Stimulated activated CD8-positive, alpha-beta memory T cell treated with anti-CD3 and anti-CD28 coated beads, Interleukin-15, amount 100 ng/mL, for 4 hours (primary cell): ENCODE measurements at places on chromosomes 3 and 15.

GRCh38 chr15:96720251-96720650 is 389.8 kb downstream of the NR2F2 start:
- no peak for DNase-seq

GRCh38 chr3:37704064-37704463 is 157.6 kb upstream of the CTDSPL start:
- no peak for DNase-seq

- DNase-seq: no peak
Observed at GRCh38 chr15:58115692-58116091, 22.5 kb upstream of the AQP9 start.

GRCh38 chr15:31358957-31359701 is 32.5 kb downstream of the KLF13 start:
- no peak for DNase-seq

GRCh38 chr3:115960799-115961198 is 337.5 kb downstream of the GAP43 start:
- DNase-seq: no peak

DNA sequence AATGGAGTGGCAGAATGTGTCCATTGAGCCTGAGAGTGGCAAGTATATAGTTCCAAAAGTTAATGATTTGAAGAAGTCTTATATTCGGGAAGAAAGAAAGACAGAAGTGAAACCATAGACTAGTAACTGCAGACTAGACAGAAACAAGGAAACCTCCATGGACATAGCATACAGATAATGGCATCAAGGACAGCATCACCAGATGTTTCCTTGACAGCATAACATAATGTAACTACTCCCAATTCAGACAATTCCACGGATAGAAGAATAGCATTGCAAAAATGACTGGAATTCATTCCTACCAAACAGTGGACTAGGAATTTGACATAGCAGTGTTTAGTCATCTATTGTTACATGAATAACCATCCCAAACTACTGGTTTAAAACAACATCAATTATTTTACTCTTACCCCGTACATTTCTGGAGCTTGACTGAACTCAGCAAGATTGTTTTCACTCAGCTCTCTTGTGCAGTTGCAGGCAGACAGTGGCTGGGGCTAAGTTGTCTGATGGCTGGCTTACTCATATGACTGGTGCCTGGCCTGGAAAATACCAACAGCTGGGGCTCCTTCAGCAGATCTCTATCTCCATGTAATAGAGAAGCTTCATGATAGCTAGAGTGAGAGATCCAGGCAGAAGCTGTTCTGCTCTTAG is 109.7 kb upstream of the GADL1 start:
- DNase-seq: no peak

DNA sequence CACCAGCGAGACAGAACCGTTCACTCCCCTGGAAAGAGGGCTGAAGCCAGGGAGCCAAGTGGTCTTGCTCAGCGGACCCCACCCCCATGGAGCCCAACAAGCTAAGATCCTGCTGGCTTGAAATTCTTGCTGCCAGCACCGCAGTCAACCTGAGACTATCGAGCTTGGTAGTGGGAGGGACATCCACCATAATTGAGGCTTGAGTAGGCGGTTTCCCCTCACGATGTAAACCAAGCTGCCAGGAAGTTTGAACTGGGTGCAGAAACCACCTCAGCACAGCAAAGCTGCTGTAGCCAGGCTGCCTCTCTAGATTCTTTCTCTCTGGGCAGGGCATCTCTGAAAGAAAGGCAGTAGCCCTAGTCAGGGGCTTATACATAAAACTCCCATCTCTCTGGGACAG is 151.0 kb downstream of the MBNL1 start:
- no peak for DNase-seq

DNA sequence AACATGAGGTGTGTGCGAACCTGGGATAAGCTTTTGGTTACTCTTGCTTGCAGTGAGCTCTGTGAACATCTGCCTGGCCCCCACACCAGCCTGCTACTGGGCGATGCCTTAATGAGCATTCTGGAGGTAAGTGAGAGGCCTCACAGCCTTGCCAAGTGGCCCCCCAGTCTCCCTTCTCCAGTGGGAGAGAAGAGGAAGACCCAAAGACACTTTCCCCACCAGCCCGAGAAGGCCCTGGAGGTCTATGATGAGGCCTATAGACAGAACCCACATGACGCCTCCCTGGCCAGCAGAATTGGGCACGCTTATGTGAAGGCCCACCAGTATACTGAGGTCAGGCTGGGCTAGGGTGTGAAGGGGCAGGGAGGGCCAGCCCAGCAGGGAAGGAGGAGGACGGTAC is 22.5 kb downstream of the TTC21A start:
- no peak for DNase-seq

GRCh38 chr3:123347205-123347604 is 101.7 kb downstream of the ADCY5 start:
- DNase-seq: no peak

- no peak for DNase-seq
Observed at GRCh38 chr15:37132826-37133417, 32.6 kb upstream of the MEIS2 start.

DNA sequence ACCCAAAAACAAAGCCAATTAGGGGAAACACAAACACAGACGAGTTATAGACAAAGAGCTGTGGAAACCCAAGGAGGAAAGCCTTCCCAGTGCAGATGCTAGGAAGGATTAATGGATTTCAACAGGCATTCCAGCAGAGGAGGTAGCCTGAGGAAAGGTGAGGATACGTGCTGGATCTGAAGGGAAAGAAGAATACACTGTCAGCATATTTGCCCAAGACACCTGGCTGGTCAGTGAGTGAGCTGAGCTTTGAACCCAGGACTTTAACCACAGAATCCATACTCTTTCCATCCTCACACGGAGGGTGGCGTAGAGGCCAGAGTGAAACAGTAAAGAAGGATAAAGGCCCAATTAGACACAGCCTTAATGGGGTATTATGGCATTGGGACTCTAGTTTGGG is 9.1 kb upstream of the BFSP2 start:
- no peak for DNase-seq

DNA sequence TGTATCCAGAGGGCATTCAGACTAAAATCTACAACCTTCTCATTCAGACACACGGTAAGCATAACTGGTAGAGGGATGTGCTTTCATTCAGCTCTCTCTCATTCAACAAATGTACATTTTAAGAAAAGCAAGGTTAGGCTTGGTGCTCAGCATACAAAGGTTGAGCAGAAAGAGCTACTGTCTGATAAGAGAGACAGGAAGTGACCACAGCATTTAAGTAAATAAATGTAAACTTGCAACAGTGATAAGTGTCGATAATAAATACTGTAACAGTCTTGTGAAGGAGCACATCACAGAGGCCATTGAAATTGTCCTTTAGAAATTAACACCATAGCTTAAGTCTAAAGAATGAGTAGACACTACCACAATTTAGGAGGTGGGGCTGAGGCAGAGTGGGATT is 3.4 kb downstream of the CD96 start:
- no peak for DNase-seq

- DNase-seq: no peak
Observed at GRCh38 chr3:50639055-50639494, 22.1 kb downstream of the MAPKAPK3 start.

GRCh38 chr3:197186887-197187588 is 111.4 kb downstream of the DLG1 start:
- no peak for DNase-seq

- DNase-seq: no peak
Observed at GRCh38 chr3:175242243-175242642, 383.1 kb downstream of the NAALADL2 start.

GRCh38 chr15:45130291-45131000 is 652 bp downstream of the DUOX1 start:
- DNase-seq: no peak

- DNase-seq: no peak
Observed at GRCh38 chr3:14517601-14518431, 22.3 kb downstream of the GRIP2 start.

GRCh38 chr15:89346516-89347231 is 12.1 kb upstream of the POLG start:
- DNase-seq: no peak

DNA sequence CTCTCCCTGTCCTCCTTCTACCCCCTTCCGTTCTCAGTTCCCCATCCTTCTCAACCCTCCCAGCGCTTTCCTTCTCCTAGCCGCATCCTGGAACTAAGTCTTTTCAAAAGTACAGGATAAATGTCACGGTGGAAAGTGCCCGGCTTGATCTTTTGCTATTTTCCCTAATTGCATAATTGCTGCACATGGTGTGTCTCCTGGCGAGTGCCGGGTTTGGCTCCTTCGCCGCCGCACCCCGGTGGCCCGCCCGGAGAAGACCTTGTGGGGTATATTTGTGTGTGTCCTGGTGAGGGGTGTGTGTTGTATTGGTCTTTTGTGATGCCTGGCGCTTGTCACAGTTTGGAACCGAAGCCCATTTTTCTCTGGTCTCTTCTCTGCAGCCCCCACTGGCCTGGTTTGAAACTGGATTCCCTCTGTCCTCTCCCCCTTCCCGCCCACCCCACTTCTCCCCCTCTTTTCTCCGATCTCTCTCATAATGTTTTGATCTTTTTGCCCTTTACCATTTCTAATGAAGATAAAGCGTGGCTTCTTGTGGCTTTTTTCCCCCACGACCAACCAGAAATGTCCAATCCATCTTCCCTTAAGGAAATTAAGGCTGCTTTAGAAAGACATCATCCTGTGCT is 692 bp downstream of the UBE2E2 start:
- no peak for DNase-seq

DNA sequence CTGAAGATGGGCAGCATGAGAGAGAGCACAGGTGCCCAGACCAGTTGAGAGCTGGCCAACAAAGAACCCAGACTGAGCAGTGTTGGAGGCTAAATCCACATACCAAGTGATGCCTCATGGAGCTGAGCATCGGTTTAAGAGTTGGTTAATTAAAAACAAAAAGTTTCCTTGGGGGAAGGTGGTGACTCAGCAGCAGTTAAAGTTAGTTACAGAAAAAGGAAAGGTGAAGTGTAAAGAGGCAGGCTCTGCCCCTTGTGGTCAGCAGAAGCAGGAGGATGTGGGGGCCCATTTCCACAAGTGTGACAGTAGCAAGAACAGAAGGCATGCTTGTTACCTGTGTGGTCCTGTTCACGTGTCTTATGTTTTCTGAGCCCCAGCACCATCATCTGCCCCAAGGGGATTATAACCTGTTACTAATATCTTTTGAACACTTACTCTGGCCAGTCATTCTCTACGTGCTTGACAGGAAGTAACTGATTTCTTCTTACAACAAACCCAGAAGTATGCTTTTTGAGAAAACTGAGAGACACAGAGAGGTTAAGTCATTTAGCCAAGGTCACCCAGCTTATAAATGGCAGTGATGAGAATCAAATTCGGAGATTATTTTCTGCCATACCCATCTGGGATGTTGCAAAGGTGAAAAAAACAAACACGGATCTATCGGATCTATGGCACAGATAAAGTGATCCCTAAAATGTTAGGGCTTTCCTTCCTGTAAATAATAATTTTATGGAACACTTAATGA is 91.0 kb downstream of the EPHB1 start:
- DNase-seq: no peak

- DNase-seq: no peak
Observed at GRCh38 chr3:169627073-169627472, 36.4 kb downstream of the MECOM start.

DNA sequence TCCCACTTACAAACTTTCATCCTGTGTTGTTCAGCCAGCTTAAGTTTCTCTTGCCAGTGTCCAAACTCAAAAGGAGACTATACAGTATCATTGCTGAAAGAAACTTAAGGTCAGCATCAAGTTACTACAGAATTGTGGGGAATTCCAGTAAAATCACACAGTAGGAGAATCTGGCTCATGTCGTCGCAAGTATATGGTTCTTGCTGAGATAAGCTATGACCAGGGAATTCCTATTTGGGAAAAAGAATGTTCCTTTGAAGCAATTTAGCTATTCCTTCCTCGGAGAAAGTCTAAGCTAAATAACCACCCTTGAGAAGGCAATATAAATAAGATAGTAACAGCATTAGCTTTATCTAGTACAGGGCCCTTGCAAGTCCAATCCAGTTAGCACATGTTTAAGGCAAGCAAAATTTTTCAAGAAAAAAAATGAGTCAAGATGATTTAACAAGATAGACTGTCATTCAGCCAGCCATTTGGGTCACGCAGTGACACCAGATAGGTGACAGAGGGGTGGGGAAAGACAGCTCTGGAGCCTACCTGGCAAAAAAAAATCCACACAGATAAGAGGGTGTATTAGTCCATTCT is 78.2 kb upstream of the THBS1 start:
- DNase-seq: no peak

DNA sequence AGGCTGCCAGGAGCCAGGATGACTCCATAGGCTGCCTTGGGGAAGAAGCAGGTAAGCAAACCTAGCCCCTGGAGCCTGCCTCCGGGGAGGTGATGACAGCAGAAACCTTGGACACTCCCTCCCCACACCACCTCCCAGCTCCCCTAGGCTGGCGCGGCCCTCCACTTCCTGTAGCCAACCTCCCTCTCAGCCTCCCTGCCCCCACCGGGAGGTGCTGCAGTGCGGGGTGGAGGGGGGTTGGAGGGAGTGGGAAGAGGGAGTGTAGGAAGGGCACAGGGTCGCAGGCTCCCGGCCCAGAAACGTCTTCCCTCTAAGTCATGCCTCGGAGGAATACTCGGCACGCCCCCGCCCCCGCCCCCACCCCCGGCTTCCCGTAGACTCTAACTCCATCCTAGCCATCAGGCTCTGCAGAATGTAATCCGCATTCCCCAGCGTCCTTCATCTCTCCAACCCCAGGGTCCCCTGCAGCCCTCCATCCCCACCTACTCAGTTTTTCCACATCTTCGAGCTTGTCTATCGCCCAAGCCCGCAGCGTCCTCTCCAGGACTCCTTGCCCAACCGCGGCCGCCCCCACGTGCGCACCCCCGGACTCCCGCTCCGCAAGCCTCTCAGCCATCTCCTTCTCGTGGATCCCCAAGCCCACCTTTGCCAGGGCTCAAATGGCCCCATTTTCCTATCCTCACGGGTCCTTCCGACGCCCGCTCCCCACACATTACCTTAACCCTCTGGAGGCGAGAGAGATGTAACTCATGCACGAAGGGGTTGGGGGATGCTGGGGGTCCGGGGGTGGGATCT is 528 bp downstream of the LPCAT4 start:
- DNase-seq: no peak

DNA sequence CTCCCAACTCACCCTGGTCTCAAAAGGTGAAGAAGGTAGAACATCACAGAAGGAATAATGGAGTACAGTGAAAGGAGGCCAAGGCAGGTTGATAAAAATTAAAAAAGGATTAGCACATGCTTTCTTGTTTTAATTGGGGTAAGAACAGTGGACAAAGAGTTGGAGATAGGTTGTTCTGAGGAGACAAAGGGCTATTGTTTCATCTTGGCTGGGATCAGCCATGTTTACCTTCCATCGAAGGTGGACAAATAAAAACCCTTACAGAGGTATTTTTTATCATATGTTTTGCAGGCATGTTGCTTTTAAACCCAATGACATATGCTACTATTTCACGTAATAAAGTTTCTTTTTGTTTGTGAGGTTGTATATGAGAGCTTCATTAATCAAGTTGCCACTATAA is 12.9 kb downstream of the COMMD2 start:
- no peak for DNase-seq

GRCh38 chr15:25022233-25022632 is 67.4 kb downstream of the SNRPN start:
- DNase-seq: no peak

GRCh38 chr3:128145279-128145678 is 8.0 kb upstream of the EEFSEC start:
- no peak for DNase-seq

GRCh38 chr3:131328721-131329120 is 52.9 kb upstream of the NUDT16 start:
- DNase-seq: no peak
